Inflammatory macrophage (primary cell): ENCODE measurements at places on chromosomes 4 and X.

GRCh38 chrX:12949927-12950656 lies 24.8 kb upstream of the TMSB4X start:
- peak; percentile 93 for DNase-seq

DNA sequence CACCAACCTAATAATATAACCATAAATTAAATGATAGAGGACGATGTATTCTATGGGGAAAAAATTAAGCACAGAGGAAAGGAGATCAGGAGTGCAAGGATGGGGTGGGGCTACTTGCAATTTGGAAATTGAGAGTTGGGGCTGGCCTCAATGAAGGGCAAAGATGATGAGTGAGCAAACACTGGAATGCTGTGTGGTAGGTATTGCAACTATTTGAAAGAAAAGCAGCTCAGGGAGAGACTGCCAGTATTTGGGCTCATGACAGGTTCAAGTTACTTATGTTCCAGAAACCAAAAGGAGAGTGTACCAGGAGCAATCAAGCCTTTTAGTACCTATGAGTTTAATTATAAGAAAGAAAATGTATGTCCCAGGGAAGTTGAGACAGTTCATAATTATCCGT lies 47.4 kb downstream of the ASIC5 start:
- no peak for DNase-seq

DNA sequence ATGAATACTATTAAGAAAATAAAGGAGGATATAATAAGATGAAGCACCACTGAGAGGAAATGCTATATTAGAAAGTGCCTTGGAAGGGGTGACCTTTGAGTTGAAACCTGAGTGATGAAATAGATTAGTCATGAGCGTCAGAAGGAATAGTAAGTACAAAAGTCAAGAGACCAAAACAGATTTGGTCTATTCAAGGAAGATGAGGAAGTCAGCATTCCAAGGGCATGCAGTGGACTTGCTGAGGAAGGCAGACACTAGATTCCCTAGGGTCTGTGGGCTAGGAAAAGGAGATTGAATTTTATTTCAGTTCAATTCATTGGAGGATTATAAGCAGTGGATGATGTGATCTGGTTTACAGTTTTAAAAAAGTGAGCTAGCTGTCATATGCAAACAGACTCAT lies 73.0 kb upstream of the WDFY3 start:
- no peak for DNase-seq

- no peak for DNase-seq
These were observed 716 bp downstream of the FHIP1A start for GRCh38 chr4:151409470-151410313.

DNA sequence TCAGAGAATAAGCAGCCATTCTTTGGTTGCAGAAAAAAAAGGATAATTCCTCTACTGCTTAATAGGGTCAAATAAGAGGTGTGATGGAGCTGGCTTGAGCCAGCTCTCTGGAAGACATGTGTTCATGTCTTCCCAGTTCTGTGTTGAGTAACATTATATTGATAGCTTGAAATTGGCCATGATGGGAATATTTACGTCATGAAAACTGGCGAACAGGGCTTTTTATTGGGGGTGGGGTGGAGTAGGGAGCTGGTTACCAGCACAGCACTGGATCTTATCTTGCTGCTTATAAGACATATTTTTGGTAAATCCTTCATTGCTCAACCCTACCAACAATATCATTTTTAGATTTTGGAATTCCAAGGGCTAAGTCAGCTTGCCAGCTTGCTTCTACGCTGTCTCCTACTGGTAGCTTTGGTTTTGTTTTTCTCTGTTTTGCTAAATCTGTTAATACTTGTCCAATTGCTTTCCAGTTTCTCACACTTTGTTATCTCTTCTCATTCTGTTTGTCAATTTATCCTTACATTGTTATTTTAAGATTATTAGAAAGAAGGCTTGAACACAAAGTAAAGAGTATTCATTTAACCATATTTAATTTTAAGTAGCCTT lies 25.3 kb upstream of the GBA3 start:
- DNase-seq, result no peak

- DNase-seq, result no peak
These were observed 378.6 kb downstream of the UNC5C start for GRCh38 chr4:95170176-95170575.

GRCh38 chrX:129791961-129792570 lies 12.3 kb downstream of the SASH3 start:
- no peak for DNase-seq

GRCh38 chr4:6750286-6751221 lies 32.0 kb upstream of the KIAA0232 start:
- DNase-seq, result no peak

- DNase-seq, result no peak
These were observed 108.3 kb upstream of the VCX2 start for GRCh38 chrX:8279323-8279722.

DNA sequence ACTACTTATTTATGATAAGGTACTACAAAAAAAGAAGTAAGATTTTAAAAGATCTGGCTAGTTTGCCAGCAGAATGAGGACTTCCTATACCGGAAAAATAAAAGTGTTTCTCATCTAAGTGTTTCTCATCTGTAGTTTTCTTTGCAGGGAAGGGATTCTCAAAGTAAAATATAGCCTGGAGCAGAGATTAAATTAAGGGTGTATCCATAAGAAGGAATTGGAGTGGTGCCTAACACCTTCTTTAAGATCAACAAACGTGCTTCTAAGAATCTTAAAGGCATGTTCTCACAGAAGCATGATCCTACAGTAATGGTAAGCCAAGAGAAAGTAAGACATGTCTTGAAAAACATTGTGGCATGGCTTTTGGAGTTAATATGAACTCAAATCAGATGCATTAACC lies 528.2 kb downstream of the GBA3 start:
- DNase-seq, result no peak

DNA sequence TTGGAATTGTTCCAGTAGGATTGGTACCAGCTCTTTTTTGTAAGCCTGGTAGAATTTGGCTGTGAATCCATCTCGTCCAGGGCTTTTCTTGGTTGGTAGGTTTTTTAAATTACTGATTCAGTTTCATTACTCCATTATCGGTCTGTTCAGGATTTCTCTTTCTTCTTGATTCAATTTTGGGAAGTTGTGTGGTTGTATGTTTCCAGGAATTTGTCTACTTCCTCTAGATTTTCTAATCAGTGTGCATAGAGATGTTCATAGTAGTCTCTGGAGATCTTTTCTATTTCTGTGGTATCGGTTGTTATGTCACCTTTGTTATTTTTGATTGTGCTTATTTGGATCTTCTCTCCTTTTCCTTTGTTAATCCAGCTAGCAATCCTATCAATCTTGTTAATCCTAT lies 248.7 kb downstream of the ARHGAP10 start:
- DNase-seq, result peak; percentile 13

DNA sequence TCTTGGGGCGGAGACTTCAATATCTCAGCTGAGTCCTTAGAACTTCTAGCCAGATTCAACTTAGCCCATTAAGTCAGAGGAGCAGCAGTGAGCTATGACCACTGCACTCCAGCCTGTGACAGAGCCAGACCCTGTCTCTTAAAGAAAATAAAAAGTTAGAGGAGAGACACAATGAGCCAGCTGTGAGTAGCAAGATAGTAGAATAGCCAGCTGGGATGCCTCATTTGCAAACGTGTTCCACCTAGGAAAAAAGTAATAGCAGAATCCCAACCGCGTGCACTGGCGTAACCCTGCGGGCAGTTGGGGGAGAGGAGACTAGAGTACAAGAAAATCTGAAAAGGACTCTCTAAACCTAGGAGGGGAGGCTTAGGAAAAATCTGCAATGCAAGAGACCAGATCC lies 133.2 kb upstream of the ANXA3 start:
- no peak for DNase-seq

GRCh38 chr4:159296061-159296460 lies 193.2 kb downstream of the RAPGEF2 start:
- DNase-seq, result no peak

DNA sequence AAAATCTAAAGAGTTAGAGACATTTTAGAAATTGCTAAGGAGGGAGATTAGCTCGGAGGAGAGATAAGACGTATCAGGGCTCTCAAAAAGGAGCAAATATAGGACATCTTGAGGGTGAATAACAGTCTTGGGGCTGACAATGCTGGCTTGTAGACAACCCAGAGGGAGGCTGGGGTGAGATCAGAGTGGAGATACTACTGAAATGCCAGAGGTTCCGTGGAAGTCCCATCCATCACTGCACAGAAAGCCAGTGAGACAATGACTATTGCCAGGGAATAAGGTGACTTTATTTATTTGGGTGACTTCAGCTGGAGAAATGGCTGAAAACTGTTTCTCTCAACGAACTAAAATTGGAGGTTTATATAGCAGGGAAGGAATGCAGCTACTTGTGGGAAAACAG lies 838.1 kb upstream of the AGA start:
- DNase-seq, result no peak

DNA sequence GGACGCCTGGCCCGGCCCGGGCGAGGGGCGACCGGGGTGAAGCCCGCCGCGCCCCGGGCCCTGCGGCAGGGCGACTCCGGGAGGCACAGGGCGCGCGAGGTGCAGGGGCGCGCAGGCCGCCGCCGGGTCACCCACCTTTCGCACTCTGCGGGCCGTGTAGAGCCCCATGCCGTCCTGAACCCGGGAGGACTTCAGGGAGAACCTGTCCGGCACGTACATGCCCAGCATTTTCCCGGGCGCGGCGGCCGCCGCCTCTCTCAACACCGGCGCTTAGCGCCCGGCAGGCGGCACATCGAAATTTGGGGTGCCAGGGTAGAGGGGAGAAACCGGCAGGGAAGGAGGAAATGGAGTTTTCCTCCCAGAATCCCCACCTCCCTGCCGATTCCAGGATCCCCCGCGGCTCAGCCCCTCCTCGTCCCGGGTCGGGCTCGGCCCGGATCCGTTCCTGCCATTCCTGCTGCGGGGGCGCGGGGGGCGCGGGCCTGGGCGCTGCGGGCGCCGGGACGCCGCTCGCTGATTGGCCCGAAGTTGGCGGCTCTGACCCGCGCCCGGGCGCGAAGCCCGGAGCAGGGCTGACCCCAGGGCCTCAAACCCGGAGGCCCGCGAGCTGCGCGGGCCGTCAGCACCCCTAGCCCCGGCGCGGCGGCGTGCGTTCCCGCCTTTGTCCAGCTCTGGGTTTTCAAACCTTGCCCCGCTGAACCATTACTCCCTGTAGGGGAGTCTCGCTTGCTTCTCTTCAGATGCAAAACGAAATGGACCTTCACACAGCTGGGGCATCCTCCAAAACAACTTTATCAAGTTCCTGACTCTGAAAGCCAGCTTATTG lies at the start of gene PRDM5:
Gene PRDM5, minus strand, starts transcription at position 346 of the 826 bp plus-strand sequence. Its CDS starts 118 bp downstream, at position 228.
- DNase-seq, result no peak

DNA sequence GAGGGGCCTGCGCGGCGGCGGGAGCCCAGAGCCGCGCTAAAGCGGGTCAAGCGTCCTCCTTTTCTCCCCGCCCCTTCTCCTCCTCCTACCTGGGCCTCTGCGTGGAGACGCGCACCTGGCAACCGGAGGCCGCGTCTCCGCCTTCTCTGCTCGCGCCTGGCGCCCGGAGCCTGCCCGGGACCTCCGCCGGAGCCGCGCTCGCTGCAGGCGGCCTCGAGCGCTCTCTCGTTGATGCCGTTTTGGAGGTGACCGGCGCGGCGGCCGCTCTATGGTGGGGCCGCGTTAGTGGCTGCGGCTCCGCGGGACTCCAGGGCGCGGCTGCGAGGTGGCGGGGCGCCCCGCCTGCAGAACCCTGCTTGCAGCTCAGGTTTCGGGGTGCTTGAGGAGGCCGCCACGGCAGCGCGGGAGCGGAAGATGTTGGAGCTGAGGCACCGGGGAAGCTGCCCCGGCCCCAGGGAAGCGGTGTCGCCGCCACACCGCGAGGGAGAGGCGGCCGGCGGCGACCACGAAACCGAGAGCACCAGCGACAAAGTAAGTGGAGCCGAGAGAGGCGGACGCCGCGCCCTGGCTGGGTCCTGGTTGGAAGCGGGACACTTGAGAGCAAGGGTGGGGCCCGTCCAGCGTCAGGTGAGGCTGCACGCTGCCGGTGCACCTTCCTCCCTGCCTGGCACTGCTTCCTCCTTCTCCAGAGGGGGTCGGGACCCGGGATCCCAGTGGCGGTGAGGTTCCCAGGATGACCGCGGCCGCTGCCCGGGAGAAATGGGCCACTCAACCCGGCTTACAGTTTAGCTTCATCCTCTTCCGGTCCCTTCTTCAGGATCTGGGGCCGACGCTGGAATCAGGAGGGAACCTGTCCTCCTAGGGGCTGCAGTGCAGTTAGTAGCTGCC lies at the start of gene CDS1:
Gene CDS1, plus strand, starts transcription at position 140 of the 888 bp plus-strand sequence. Its CDS starts 275 bp downstream, at position 415.
- DNase-seq, result no peak

- no peak for DNase-seq
These were observed 66.6 kb downstream of the METTL14 start for GRCh38 chr4:118751629-118752323.

DNA sequence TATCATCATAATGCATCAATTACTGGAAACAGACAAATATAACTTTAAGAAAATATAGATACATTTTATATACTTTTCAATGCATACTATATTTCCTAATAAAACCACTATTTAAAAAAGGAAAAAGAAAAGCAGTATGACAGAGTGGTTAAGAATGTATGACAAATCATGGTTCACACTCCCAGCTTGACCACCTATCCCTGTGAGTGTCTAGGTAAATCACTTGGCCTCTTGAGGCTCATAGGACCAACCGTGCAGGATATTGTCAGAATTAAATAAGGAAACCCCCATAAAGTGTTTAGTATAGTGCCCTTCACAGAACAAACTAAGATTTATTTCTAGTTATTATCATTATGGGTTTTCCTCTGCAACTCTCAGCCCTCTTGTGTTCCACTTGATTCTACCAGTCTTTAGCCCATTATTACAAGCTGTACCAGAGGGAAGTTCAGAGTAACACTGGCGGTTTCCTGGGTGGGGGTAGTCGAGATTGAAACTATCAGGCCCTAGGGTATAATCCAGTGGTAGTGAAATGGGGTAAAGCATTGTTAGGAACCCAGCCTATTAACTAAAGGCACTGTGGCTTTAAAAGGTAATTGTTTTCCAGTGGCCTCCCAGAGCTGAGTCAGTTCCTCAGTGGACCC lies 55.5 kb upstream of the PAK3 start:
- no peak for DNase-seq

DNA sequence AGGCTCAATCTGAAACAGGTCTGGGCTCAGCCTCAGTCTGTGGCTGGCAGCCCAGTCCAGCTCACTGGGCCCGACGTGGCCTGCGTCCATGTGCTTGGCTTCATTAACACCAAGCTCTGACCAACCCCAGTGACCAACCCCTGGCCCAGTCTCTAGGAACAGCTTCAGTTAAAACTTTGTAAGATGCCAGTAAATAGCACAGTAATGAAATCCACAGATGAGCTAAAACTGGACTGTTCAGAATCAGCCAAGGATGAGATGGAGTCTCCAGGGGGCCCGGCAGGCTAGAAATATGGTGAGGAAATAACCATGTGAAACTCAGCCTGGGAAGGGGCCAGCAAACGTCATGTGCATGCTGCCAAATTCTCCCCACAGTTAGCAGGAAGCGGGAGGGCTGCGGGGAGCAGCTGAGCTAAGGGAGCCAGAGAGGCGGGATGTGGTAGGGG lies 37.1 kb upstream of the XPNPEP2 start:
- DNase-seq, result no peak

- no peak for DNase-seq
These were observed 221.2 kb downstream of the PPP4R3C start for GRCh38 chrX:27241981-27242380.

- DNase-seq, result no peak
These were observed 211.9 kb downstream of the DCAF12L2 start for GRCh38 chrX:125954236-125954635.

GRCh38 chr4:1293991-1294390 lies 4.3 kb downstream of the MAEA start:
- DNase-seq, result no peak

GRCh38 chr4:123827511-123827910 lies 430.9 kb downstream of the SPRY1 start:
- no peak for DNase-seq
